ENCODE measurements at places on chromosomes 3 and 15. TPM values are rescaled to one million over a fixed set of nuclear protein-coding genes. Genes with fewer than 3 reads are reported as not detected.

DNA sequence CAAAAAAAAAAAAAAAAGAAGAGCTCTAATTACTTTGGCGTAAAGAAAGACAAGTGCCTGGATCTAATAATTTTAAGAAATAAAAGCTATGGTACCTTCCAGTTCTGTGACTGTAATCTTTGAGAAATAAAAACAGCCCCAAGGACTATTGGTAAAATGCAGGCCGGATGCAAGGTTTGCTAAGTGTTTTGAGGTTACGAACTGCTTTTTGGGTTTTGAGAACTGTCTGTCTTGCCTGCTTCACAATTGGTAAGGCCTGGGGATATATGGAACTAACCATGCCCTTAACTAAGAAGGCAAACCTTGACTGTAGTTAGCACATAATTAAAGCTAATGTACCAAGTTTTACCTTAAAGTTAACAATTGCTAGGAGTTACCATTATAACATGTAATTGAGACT is 388.4 kb upstream of the CBLB start:
- H3K27me3 ChIP-seq = no peaks in the 10 kb centered on the region
- no peak for DNase-seq
- no peak overlapping the region for H3K27ac ChIP-seq
- no peak overlapping the region for H3K4me3 ChIP-seq

- H3K36me3 ChIP-seq = no peaks in the 10 kb centered on the region
- H3K27ac ChIP-seq = peak overlapping the region; percentile 65
- no peak for DNase-seq
- H3K4me1 ChIP-seq = no peaks in the 10 kb centered on the region
- H3K27me3 ChIP-seq = no peaks in the 10 kb centered on the region
These were observed 301 bp downstream of the PCBP4 start for GRCh38 chr3:51966922-51967383.

Gene MUC20
- total RNA-seq = 17.8 TPM

Gene RYR3
- total RNA-seq = 15.6 TPM

DNA sequence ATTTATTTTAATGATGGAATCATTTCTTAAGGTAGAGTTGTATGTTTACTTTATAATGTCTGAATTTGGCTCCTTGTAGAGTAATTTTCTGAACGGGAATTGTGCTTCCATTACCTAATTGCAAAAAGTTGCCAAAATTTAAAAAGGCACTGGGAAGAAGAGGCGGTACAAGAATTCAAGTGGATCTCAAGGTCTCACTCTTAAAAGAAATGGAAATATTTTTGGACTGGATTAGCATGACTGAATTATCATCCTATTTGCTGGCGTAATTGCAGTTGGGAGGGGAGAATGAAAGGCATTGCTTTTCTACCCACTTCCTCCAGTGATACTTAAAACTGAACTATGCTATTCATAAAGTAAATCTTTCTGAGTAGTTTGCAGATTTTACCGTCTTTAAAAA is 46.2 kb downstream of the COL8A1 start:
- no peak overlapping the region for H3K4me3 ChIP-seq
- H3K27me3 ChIP-seq = no peaks in the 10 kb centered on the region
- H3K36me3 ChIP-seq = peaks cover 6% of the 10 kb centered on the region
- no peak for DNase-seq

Gene SLC24A5
- not detected for total RNA-seq
